Fibroblast of skin of left quadriceps (primary cell): ENCODE measurements at places on chromosomes 12 and 14.

- no peak for DNase-seq
Measured at GRCh38 chr14:51006781-51007211, 62.5 kb upstream of the PYGL start.

DNA sequence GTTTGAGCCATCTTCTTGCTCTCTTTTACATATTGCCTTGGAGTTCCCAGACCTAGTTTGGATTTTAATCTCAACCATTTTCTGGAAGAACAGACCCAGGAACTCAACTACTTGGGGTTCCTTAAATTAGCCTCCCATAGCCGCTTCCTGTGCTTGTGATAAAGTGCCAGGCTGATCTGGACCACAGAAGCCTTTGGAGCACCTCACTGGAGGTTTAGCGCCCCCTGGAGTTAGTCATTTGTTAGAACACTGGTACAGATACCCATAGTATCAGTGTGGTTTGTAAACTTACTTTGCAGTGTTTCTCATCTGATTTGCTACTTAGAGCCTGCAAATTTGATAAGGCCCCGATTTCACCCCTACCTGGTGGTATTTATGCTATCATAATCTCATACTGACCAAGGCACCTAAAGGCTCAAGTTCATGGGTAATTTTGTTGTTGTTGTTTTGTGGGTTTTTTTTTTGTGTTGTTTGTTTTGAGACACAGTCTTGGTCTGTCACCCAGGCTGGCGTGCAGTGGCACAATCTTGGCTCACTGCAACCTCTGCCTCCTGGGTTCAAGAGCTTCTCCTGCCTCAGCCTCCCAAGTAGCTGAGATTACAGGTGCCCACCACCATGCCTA, 3.7 kb downstream of the UNC119B start:
- peak; percentile 63 for DNase-seq

DNA sequence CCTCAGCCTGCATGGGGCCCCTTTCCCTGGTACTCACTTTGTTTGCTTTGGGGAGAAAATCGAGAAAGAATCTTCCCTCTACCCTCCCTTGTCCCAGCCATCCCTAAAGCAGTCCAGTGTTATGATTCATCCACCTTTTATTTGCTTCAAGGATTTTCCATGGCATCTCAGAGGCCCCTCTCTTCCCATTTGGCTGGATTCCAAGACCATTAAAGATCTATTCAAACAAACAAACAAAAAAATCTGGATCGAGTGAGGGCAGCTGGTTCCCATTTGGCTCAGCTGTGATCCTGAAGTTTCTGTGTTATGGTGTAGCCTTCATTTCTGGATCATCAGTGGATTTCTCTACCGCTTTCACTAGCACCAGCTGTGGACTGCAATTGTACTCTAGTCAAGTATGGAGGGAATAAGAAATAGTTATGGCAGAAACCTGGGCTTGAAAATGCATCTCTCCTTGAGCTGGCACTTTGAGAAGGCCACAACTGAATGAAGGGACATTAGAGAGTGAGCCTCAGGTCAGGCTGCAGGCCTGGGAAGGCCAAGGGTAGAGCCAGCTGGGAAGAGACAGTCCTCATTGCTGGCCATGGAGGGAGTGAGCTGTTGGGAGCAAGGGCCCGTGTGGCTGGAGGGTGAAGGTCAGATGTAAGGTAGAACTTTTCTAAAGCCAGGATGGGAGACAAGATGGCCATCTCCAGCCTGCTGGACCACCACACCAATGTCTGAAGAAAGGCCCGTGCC, 13.7 kb downstream of the KRT71 start:
- DNase-seq: peak; percentile 91

- DNase-seq: peak; percentile 58
Measured at GRCh38 chr12:57896434-57897201, 44.7 kb upstream of the ATP23 start.

- DNase-seq: no peak
Measured at GRCh38 chr12:56551070-56551469, 29.4 kb downstream of the RBMS2 start.

DNA sequence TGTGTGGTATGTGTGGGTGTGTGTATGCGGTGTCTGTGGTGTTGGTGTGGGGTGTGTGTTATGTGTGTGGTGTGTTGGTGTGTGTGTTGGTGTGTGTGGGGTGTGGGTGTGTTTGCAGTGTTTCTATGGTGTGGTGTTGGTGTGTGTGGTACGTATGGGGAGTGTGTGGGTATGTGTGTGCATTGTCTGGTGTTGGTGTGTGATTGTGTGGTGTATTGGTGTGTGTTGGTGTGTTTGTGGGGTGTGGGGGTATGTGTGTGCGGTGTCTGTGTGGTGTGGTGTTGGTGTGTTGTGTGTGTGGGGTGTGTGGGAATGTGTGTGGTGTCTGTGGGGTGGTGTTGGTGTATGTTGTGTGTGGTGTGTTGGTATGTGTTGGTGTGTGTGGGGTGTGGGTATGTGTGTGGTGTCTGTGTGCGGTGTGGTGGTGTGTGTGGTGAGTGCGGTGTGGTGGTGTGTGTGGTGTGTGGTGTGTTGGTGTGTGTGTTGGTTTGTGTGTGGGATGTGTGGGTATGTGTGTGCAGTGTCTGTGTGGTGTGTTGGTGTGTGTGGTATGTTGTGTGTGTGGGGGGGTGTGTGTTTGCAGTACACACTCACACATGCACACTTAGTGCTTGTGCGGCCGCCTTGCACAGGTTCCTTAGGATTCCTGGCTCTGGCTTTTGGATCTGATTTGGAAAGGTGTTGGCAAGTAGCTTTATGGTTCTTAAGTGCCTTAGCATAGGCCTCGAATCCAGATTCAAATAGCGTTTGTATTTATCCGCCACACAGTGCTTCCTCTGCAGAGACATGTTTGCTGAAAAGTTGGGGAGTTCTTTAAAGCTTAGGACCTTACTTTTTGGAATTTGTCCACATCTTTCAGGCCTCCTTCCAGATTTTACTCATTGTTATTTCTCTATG, 16.4 kb downstream of the MLXIP start:
- DNase-seq: no peak

- DNase-seq: no peak
Measured at GRCh38 chr12:42982828-42983227, 393.3 kb upstream of the PRICKLE1 start.

GRCh38 chr14:31207287-31207754, 272 bp downstream of the HECTD1 start:
- DNase-seq: no peak

DNA sequence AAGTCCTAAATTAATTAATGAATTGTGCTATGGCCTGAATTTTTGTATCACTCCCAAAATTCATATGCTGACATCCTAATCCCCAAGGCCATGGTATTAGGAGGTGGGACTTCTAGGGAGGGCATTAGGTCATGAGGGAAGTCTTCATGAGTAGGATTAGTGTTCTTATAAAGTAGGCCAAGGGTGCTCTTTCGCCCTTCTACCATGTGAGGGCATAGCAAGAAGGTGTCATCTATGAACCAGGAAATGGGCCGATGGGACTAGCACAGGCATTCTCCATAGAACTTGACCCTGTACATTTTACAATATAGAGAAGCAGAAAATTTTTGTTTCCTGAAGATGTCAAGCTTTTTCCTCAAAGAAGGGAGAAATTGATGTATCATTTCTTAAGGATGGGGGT, 12.5 kb downstream of the SYT10 start:
- DNase-seq: no peak

DNA sequence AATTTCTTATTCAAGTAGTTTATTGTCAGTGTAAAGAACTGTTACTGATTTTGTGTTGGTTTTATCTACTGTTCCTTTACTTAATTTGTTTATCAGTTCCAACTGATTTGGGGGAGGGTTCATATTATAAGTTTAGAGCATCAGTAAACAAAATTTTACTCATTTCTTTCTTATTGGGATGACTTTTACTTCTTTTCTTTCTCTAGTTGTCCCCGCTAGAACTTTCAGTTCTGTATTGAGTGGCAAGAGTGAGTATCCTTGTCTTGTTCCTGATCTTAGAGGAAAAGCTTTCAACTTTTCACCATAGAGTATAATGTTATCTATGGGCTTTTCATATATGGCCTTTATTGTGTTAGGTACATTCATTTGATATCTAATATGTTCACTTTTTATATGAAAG, 584.1 kb downstream of the LRFN5 start:
- DNase-seq: no peak

GRCh38 chr14:27528328-27528727, 930.5 kb upstream of the NOVA1 start:
- peak; percentile 35 for DNase-seq

DNA sequence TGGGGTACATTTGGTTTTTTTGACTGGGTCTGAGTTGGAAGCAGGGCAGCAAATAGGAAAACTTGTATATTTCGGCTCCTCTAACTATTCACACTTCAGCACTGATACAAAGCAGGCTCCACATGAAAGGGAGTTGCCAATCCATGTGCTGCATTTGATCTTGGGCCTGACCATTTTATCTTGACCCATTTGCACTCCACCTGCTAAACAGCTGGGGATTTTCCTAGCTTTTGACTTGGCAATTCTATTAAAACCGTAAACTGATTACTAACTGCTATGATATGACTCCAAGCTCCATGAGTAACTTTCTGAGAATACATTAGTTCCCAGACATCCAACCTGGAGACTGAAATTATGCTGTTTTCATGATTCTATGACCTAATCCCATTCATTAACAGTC, 797.1 kb downstream of the BCL11B start:
- DNase-seq: no peak
